ENCODE measurements at places on chromosomes 2 and 18.

GRCh38 chr2:233093721-233094120, 33.6 kb downstream of the INPP5D start:
- no peak for DNase-seq

DNA sequence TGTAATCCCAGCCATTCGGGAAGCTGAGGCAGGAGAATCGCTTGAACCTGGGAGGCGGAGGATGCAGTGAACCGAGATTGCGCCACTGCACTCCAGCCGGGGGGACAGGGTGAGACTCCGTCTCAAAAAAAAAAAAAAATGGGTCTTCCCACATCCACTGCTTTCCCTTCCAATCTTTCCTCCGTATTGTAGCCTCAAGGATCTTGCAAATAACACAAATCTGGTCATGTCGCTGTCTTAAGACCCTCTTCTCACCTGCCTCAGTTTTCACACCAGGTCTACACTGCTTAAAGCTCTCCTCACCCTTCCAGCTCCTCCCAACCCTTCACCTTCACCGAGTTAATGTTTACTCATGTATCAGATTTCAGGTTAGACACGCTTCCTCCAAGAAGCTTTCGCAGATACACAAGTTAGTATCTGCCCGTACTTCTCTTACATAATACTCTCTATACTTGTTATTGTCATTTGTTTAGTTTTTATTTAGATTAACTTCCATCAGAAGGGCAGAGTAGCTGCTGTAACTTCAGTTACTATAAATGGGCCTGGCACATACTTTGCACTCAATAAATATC, 1.5 kb downstream of the IER3IP1 start:
- no peak for DNase-seq

- no peak for DNase-seq
Observed at GRCh38 chr18:11042247-11042646, 107.1 kb downstream of the PIEZO2 start.

- no peak for DNase-seq
Observed at GRCh38 chr2:53793821-53794220, 7.0 kb downstream of the ERLEC1 start.

- no peak for DNase-seq
Observed at GRCh38 chr18:2326999-2327398, 244.3 kb downstream of the METTL4 start.

DNA sequence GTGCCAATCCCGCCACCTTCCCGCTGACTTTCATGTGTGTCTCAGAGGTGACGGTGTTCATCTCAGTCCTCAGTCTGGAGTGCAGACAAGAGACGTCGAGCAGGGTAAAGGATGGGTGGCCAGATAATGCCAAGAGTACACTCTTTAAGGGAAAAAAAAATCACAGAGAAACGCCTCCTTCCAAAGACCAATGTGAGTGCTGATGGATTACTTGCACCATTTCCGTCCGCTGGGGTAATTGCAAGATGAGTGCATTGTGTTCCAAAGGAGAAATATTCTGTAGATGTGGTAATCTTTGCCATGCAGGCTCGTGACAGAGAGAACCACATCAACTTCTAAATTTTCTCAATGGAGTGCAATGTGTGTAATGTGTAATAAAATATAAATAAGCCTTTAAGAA, 81.0 kb downstream of the KLHL29 start:
- no peak for DNase-seq

- no peak for DNase-seq
Observed at GRCh38 chr2:3301001-3301400, 76.6 kb downstream of the EIPR1 start.

DNA sequence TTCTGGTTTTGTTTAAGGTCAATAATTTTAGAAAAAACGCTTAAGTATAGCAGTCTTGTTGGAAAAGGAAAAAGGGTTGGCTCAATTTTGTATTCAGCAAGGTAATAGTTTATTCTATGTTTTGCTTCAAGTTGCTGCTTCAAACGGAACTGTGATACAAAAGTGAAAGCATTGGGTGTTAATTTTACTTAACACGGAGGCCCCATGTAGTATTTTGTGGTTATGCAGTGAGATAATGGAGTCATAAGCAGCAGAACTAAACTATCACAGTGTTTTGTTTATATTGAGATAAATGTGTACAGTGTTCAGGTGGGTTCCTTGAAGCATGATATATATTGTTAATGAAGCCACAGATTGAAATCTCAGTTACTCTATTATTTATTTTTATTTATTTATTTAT, 67.0 kb upstream of the LYPD6B start:
- no peak for DNase-seq

DNA sequence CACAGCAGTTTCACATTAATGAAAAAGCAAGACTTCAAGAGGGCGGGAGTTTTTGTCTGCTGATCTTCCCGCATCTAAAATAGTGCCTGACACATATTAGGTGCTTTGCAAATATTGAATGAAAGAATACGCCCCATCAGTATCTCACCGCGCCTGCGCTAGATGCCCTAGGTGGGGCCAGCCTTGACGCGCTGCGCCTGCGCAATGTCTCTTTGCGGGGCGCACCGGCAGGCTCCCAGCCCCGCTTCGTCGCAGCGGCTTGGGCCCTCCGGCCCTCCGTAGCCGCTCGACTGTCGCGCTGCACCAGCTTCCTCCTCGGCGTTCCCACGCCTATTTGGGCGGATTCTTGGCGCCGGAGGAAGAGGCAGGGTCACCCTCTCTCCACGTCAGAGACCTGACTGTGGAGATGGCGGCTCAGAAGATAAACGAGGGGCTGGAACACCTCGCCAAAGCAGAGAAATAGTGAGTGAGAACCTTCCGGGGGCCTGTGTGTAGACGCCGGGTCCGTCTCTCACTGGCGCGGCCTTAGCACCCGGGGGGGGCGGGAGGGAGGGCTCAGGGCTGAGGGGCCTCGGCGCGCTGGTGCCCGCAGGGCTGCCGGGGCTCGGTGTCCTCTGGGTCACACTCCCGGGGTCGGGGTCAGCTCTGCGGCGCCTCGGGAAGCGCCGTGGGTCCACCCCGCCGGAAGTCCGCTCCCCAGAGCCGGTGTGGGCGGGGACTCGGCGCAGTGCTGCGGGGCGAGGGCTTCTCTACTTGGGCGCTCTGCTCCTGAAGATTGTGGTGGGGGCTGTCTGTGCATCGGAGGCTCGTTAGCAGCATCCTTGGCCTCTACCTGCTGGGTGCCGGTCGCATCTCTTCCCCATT, at the start of gene NAPG:
TSS of gene NAPG (plus strand) at position 331 of the 864 bp plus-strand sequence. CDS start at position 407, 76 bp downstream.
- DNase-seq = peak; percentile 94

- DNase-seq = peak; percentile 27
Observed at GRCh38 chr18:43620936-43621335, 343.6 kb upstream of the SYT4 start.

DNA sequence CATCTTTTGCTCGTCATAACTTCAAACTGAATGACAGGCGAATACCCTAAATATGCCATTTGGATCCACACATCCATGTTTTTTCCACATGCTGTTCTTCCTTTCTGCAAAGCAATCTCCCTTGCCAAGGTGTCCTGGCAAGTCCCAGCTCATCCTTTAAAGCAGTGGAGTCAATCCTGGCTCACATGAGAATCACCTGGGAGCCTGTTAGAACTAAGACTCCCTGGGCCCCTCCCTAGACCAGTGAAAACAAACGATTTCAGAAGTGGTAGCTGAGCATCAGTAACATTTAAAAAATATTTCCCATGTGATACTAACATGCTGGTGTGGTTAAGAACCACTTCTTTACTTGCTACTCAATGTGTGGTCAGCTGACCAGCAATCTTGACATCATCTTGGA, 50.6 kb upstream of the PARD3B start:
- no peak for DNase-seq

- no peak for DNase-seq
Observed at GRCh38 chr2:231612109-231612455, 19.4 kb downstream of the TEX44 start.

DNA sequence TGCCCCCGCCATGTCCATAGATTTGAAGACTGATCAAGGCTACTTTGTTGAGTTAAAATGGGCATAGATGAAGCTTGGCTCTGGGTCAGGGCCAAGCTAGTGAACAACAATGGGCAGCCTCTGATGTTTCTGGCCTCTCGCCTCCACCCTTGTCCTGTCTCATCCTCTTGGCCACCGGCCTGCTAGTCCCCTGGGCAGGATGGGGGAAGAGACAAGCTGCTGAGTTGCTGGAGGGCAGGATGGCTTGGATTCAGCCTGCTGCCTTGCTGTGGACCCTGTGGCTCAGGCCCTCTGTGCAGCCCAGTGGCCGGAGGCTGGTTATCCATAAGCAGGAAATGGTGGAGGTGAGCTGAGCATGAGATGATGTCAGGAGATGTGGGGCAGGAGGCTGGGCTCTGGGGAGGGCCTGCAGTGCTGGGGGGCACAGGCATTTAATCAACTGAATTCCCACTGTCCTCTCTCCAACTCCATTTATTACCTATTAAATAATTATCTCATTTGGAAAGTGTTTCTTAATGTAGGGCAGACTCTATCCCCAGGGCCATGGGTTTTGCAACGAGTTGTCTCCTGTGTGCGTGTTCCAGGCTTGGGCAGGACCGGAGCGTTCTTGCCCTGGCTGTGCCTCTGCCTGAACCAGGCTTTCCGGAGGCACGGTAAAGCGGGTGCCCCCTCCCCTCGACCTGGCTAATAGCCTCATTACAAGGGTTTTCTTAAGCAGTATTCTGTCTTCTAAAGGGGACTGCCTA, 122.9 kb downstream of the GLI2 start:
- DNase-seq = no peak

DNA sequence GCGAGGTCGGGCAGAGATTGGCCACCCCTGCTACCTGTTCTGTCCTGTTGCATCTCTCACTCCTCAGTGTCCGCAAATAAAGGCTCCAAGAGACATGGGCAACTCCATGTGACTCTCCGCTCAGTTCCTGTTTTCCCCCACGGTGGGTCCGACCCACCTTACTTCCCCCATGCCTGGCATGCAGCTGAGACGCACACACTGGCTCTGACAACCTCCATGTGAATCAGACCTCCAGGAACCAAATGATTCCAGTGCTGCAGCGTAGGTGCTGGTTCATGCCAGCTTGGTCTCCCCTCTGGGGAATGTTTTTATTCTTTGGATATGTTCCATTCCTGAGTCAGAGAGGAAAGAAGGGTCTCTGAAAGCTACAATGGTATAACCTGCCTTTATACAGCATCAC, 221.5 kb downstream of the SH3RF3 start:
- no peak for DNase-seq

DNA sequence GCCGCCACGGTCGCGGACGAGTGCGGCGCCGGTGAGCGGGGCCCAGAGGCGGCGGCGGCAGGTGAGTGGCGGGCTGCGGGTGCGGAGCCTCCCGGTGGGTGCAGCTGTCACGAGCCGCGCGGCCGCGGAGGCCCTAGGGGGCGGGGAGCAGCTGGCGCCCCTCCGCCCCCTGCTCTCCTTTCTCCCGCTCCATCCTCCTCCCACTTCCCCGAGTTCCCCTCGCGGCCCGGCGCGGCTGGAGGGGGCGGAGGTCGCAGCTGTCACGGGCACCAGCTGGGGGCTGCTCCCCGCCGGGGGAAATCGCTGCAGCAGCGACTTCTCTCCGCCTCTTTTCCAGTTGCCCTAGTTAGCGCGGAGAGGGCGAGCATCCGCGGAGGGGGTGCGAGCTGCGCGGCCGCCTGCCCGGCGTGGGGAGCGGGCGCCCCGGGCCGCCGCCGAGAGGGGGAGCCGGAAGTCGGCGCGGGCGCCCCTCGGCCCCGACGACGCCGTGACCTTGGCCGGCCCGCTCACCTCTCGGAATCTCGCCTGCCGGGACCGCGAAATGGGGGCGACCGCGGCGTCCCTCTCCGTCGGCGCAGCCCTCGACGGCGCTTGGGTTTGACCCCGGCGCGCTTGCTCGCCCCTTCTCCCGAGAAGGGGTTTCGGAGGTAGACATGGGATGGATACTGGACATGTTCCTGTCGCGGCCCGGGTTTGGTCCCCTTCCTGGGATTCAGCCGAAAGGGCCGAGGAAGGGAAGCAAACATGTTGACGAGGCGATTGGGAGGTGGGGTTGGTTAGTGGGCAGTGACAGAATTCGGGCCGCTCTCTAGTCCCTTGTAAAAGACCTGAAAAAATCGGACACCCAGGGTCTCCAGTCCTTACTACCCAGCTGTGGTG, 727 bp downstream of the NCOA1 start:
- DNase-seq = peak; percentile 74

DNA sequence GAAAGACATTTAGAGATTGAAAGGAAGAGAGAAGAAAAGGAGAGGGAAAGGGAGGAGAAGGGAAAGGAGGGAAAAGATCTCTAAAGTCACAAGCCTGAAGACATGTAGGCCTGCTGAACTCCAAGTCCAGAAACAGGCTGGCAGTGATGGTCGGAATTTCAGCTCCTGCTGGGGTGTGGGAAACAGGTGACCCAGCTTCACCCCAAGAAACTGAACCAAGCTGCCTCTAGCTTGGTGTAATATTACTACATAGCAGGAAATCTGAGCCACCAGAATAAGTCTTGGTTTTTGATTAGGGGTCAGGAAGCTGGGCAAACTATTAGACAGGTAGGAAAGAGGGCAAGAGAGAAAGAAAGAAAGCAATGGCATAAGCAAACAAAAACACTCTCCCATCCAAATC, 185.8 kb downstream of the PDE11A start:
- no peak for DNase-seq

GRCh38 chr2:79985571-79985970, 319.0 kb downstream of the LRRTM1 start:
- no peak for DNase-seq

GRCh38 chr18:74081966-74082741, 65.5 kb downstream of the FBXO15 start:
- DNase-seq = peak; percentile 74

GRCh38 chr2:231968820-231969219, 7.3 kb downstream of the DIS3L2 start:
- DNase-seq = no peak

GRCh38 chr18:64234321-64234720, 85.4 kb upstream of the LINC00305 start:
- no peak for DNase-seq

DNA sequence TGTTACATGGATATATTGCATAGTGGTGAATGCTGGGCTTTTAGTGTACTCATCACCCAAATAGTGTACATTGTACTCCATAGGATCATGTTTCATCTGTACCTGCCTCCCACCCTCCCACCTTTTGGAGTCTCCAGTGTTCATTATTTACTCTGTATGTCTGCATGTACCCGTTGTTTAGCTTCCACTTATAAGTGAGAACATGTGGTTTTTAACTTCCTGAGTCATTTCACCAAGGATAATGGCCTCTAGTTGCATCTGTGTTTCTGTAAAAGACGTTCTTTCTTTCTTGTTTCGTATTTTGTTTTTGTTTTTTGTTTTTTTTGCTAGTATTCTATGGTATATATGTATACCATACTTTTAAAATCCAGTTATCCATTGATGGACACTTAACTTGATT, 107.5 kb downstream of the MSTN start:
- DNase-seq = no peak

GRCh38 chr2:236748385-236748784, 178.8 kb downstream of the ACKR3 start:
- peak; percentile 83 for DNase-seq

DNA sequence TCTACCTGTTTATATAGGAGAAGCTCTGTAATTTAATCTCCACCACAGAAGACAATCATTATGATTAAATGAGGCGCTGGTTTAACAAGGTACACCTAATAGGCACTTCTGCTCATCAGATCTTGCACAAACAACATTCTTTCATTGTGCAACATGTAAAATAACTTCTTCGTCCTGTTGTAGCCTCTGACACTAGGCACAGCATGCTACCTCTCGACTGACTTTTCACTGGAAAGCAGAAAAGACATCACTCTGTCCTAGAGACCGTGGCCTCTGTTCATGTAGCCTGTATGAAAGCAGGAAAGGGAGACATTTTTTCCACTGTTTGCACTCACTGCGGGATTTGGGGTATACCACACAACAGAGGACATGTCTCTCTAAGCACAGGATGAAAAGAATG, 316.5 kb downstream of the IRS1 start:
- DNase-seq = no peak
